Omental fat pad (tissue), 4 donors: ENCODE measurements at places on chromosomes 7 and 10.

GRCh38 chr10:45653454-45653853, 19.1 kb downstream of the ZFAND4 start:
- DNase-seq = no peak

DNA sequence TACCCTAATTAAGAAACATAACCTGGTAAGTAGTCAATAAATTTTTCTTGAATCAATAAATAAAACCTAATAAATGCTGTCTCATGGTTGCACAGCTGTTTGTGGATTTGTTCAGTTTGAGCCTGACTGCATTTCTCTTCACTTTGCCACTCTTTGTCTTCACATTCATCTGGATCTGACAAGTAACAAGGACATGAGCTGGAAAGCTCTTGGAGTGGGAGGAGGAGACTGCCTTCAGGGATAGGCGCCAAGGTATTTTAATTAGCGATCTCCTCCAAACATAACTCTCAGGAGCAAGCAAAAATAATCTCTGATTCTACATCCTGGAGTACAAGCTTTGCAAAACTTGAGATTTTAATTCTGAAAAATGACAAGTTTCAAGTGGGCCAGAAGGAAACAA, 251.0 kb downstream of the BMPER start:
- DNase-seq = no peak

- no peak for DNase-seq
Observed at GRCh38 chr7:30074422-30075030, 46.3 kb downstream of the PLEKHA8 start.

GRCh38 chr7:45112648-45113047, 1.2 kb upstream of the TBRG4 start:
- no peak for DNase-seq

- no peak for DNase-seq
Observed at GRCh38 chr10:33772370-33773252, 438.1 kb upstream of the NRP1 start.

DNA sequence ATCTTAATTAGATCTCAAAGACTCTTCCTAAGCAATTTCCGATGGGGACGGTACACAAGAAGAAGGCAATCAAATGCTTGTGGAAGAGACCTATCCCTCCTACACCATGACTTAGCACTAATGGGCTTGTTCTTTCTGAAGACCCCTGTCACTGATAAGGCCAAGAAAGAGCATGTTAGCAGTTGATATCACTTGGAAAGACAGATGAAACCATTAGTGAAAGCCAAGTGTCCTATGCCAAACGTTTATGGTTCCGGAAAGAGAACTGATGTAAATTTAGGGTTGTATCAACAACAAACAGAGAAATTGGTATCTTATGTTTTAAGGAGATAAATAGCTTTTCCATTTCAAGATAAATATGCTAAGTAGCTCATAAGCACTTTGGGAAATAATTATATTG, 6.5 kb downstream of the UROS start:
- no peak for DNase-seq

GRCh38 chr7:130208516-130208915, 856 bp downstream of the SSMEM1 start:
- DNase-seq = no peak
